Stimulated activated CD8-positive, alpha-beta memory T cell treated with anti-CD3 and anti-CD28 coated beads, Interleukin-15, amount 100 ng/mL, for 1 hour (primary cell): ENCODE measurements at places on chromosomes 16 and 17.

DNA sequence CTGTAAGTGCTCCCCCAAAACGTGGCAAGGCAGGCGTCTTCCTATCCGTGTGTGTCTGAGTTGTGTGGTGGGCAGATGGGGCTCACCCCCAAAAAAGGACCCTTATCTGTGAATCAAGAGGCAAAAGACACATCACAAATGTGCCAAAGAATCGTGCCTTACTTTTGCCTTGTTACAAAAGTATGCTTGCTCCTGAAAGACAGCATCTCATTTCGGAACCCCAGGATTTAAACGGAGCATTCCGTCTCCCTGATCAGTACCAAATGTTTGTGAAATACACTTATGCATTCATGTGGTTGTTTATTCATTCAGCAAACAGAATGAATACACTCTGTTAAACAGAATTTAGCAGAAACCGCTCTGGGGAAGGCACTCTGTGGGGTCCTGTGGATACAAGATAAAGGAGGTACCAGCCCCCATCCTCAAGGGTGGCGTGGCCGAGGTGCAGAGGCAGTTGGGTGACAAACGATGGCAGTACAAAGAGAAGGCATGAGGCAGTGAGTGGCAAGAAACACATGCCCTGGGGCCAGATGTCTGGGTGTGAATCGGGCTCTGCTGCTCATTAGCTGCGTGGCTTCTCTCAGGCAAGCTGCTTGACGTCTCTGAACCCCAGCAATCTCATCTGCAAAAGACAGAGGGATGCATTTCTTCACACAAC lies 654 bp downstream of the WFDC1 start:
- DNase-seq: no peak

DNA sequence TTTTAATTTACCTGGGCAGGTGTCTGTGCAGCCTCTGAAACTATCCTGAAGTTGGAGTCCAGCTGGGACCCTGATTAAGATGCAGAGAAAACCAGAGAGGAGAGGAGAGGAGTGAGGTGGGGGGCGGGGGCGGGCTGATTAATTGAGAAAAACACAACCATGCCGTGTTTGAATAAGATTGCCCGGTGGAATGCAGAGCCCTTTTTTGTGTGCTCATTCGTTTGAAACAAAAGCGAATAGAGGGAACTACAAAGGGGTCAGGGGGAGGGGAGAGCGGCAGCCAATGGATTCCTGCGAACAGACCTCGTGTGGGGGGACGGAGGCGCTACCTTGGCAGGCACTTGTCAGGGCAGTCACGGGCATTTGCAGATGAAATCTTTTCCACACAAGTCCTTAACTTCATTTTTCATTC lies 355.8 kb downstream of the SOX9 start:
- DNase-seq: no peak

DNA sequence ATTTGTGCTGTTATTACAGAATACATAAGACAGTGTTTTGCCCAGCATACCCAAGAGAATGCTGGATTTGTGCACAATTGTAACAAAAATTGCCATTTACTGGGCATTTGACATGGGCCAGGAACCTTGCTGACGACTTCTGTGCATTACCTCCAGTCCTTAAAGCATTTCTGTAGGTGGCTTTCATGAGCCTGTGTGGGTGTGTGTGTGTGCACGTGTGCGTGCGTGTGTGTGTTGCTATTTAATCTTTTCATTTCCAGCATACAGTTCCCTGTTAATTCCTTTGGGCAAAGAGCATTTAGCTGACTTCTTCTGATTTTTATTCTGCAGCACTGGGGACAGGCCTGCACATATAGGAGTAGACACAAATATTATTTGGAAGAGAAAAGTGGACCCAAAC lies 134.4 kb downstream of the CYLD start:
- no peak for DNase-seq

GRCh38 chr17:43316522-43317142 lies 82.2 kb upstream of the ARL4D start:
- DNase-seq: no peak

- no peak for DNase-seq
These were observed 267.2 kb downstream of the PARN start for GRCh38 chr16:14362774-14363371.

- DNase-seq: no peak
These were observed 333.5 kb downstream of the NPIPA8 start for GRCh38 chr16:18003033-18003432.

DNA sequence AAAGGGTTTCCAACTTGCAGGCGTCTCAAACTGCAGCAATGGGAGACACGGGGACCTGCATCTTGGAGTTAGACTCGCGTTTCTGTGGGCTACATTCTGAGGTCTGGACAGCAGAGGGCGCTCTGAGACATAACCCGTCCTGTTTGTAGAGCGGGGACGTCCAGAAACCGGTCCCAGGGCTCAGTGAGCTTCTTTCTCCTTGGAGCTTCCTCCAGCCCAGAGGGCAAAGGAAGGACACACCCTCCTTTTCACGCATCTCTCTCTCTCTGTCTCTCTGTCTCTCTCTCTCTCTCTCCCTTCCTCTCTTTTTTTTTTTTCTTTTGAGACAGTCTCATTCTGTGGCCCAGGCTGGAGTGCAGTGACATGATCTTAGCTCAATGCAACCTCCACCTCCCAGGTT lies 19.8 kb downstream of the COX4I1 start:
- peak; percentile 73 for DNase-seq

DNA sequence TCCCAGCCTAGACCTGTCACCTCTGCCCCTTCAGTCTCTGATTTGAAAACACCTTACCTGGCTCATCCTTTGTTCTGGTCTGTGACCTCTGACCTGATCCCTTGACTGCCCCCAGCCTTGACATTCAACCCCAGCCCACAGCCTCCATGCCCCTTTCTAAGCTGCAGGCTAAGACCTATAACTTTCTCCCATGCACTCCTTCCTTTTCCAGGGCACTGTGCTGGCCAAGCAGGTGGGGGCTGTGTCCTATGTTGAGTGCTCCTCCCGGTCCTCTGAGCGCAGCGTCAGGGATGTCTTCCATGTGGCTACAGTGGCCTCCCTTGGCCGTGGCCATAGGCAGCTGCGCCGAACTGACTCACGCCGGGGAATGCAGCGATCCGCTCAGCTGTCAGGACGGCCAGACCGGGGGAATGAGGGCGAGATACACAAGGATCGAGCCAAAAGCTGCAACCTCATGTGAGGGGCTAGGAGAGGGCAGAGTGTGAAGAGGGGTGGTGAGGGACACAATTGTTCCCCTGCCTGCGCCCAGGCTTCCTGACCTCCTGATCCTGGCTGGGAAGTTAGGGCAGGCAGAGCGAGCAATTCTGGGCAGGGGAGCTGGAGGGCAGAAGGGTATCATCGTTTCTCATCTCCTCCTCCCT lies 3.3 kb downstream of the RND2 start:
- no peak for DNase-seq

DNA sequence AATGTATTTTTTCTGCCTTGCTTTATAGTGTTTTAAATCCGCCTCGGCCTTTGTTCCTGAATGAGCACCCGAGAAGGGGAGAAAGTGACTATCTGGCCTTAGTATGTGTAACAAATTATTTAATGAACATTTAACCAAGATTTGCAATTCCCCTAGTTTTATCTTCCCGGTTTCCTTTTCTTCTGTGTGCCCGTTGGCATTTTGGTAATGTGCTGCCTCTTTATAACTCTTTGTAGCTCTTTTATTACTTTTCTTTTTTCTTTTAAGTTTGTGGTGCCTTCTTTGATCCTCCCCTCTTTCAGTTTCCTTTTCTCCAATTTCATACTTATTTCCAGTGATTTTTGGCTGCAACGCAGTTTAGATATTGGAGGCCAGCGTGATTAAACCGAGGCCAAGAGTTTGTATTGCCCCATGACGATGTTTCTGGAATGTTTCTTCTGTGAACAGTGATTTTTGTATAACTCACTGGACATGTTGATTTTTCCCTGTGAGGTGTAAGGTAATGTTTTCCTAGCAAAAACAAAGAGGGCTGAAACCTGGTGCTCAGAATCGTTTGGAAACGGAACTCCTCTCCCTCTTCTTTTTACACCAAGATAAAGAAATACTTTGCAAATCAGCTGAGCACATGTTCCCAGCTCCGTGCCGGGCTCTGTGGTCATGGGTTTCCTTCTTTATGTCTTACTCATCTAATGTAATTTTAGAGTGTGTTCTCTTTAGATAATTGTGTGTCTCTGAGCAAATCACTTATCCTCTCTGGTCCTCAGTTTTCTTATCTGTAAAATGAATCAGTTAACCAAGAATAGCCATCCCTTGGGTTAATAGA lies 344.3 kb downstream of the WWOX start:
- no peak for DNase-seq

GRCh38 chr16:6341981-6342380 lies 990.7 kb upstream of the RBFOX1 start:
- DNase-seq: no peak

- no peak for DNase-seq
These were observed 153.4 kb upstream of the DYNLRB2 start for GRCh38 chr16:80387318-80387921.

DNA sequence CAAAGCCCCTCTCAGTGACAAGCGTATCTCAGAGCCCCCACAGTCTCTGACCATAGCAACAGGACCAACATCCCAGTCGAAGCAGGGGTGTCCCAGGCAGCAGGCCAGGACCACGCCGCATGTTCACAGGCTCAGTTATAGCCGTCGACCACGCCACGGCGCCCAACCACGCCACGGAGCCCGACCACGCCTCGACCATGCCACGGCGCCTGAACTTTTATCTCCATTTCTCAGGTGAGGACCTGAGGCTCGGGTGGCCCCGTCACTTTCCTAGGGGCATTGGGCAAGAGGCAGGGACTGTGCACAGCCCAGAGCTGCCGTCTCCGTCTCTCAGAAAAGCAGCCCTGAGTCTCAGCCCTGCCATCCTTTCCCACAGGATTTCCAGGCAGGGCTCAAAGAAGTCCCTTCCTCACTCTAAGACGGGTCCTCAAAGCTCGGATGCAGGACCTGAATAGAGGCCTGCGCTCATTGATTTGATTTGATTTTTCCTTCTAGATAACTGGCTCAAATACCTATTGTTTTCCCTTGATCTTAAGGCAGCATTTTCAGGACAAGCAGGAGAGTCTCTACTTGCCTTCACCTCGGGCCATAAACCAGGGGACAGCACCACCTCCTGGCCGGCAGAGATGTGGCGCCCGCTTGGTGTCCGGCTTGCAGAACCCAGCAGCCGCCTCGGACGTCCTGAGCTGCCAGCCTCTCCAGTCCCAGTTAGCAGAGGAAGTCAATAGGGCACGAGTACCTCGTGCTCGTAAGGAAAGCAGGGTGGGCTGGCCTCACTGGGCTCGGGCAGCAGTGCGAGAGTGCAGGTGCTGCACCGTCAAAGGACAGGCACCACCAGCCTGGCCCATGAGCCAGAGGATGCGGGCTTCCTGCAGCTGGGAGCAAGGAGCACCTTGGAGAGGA lies 38.8 kb downstream of the C16orf95 start:
- no peak for DNase-seq

DNA sequence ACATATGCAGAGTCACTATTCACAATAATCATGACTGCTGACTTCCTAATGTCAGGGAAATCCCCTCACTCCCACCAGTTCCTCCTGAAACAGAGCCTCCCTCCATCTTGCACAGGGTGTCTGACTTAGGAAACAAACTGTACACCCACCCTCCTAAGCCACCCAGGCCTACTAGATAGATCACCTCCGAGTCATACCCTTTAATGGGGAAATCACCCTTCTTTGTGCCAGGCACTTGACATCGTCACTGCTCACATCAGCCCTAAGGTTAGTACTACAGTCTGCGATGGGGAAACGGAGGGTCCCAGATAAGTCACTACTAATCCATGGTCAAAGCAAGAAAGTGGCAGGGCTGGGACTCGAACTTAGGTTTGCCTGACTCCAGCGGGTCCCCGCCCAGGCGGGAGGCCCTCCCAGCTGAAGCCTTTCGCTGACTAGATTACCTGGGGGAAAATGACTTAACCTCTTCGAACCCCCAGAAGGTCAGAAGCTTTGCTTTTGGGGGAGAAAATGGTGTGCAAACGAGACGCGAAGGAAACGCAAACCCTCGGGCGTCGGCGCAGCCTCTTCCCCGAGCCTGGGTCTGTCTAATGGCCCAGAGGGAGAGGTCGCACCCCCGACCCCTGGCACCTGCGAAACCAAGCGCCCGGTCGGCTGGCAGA lies 3.4 kb upstream of the MLLT6 start:
- peak; percentile 43 for DNase-seq

GRCh38 chr16:476039-476438 lies 50.6 kb downstream of the RAB11FIP3 start:
- no peak for DNase-seq

- DNase-seq: no peak
These were observed 130.9 kb downstream of the STX8 start for GRCh38 chr17:9444687-9445086.

GRCh38 chr16:30659507-30660423 lies 1.5 kb downstream of the FBRS start:
- DNase-seq: no peak

GRCh38 chr16:60771138-60771537 lies 1265.1 kb downstream of the CDH8 start:
- no peak for DNase-seq

DNA sequence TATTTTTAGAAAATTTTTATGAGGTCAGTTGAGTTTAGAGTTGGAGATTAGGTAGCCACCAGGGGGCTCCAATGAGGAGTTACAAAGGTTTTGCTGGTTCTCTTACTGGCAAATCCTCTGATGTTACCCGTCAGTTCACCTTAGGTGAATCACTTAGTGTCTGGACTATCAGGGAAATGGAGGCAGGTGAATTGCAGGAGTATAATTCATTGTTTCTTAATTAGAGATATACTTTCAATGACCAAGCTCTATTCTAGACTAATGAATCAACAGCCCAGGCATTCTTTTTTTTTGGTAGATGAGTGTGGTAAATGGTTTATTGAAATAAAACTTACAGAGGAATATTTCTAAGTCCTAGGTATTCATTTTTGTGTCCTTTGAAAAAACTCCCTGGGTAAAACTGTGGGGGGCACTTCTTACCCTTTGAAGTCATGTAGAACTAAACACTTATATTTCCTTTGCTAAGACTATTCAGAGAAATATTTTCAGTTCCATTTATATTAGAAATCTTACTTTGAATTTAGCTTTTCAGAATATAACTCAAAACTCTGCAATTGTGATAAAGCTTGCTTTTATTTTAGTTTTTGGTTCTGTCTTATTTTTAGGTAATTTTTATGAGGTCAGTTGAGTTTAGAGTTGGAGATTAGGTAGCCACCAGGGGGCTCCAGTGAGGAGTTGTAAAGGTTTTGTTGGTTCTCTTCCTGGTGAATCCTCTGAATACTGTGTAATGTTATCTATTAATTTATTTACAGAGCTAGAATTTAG lies 17.7 kb downstream of the PSMD11 start:
- peak; percentile 49 for DNase-seq

DNA sequence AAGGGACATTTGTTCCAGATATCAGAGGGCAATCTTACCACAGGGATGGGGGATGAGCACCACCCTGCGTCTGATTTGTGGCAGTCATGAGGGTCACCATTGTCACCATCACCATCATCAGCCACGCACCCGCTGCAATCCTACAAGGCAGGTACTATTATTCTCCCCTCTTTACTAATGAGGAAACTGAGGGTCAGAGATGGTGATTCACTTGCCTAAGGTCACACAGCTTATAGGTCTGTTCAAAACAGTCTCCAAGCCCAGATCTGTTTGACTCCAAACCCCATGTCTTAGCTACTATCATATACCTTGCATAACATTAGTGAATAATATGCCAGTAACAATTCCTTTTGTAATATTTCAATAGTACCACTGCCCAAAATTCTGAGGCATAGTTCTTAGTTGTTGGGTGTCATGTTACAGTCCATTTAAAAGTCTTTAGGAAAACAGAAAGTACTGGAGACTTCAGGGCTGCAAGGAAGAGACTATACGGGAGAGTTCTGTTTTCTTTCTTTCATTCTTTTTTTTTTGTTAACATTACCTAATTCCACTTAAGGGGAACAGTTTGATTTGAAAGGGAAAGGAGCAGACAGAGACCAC lies 166.4 kb downstream of the C16orf95 start:
- no peak for DNase-seq

- no peak for DNase-seq
These were observed 14.8 kb upstream of the GPATCH8 start for GRCh38 chr17:44518032-44518431.
